ENCODE measurements at places on chromosomes 6 and 20.

DNA sequence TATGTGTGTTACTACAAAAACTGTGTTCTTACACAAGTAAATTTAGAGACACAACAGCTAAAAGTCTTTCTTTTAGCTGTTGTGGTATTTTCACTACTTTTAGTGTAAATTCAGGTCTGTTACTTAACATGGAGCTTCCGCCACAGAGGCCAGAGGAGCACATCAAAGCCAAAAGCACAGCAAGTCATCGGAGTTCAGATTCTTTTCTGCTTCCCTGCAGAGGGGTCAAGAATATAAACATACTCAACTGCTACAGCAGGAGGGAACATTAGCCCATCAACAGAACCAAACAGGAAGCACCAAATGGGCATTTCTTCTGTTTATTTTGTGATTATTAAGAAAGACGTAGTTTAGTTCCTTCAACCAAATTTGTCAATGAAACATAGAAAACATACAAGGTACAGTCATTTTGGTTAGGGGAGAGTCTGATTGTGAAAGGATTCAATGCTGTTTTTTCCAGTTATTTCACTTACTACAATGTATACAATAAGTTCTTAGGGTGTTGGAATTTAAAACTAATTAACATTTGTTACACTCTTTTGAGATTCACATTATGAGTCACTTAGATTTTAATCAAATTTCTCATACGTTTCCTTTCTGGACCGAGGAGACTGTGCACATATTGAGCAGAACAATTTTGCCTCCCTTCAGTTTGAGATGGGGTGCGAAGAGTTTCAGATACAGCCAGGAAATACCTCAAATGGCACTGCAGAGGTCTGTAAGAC, 42.8 kb upstream of the DSE start:
- DNase-seq, result no peak

DNA sequence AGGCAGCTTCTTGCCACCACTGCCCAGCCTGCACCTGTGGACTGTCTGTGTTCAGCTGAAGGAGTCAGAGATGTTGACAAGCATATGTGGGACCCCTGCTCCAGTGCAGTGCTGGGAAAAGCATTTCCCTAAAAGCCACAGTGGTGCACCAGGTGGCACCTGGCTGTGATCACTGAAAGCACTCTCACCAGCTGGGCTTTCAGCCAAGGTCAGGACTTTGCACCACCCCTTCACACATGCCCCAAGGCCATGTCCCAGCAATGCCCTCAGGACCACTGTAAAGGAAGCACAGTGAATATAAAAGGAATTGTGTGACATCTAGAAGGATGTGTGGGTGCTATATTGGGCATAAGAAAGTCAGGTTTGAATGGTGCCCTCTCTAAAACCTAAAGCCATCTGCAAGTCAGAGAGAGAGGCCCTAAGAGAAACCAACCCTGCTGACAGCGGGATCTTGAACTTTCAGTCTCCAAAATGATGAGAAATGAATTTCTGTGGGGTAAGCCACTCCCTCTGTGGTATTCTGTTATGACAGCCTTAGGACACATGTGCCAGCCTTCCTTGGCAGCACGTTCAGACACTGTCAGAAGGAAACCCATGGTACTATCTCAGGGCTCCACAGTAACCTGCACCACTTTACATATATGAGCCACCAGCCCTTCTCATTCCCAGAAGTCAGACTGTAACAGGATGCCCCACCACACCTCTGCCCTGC, 30.7 kb downstream of the CBLN4 start:
- DNase-seq, result no peak

GRCh38 chr6:2529211-2529719, 221.5 kb downstream of the MYLK4 start:
- DNase-seq, result no peak

DNA sequence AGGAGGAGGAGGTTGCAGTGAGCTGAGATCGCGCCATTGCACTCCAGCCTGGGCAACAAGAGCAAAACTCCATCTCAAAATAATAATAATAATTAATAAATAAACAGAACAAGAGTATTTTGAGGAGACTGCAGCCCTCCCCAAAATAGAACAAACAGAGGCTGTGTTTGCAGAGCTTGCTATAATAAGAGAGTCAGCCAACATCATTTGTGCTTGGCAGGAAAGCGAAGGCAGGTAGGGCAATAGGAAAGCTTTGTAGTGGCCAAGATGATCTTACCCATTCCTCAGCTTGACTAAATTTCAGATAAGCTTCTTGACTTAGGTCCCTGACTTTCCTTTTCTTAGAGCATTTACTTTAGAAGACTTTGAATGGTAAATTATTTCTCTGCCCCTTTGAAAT, 6.7 kb downstream of the C6orf141 start:
- no peak for DNase-seq

DNA sequence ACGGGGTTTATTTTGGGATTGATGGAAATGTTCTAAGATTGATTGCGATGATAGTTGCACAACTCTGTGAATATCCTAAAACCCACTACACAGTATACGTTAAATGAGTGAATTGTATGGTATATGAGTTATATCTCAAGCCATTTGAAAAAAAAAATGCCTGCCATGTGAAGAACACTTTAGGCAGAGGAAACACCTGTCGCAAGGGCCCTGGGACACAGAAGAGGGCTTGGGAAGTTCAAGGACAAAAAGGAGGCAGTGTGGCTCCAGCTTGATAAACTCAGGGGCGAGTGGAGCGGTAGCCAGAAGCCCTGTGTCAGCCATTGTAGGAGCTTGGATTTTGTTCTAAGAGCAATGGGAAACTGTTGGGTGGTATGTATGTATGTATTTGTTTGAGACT, 37.0 kb downstream of the CEP250 start:
- DNase-seq, result no peak

- DNase-seq, result no peak
These were observed 99.2 kb downstream of the QKI start for GRCh38 chr6:163513570-163514166.

DNA sequence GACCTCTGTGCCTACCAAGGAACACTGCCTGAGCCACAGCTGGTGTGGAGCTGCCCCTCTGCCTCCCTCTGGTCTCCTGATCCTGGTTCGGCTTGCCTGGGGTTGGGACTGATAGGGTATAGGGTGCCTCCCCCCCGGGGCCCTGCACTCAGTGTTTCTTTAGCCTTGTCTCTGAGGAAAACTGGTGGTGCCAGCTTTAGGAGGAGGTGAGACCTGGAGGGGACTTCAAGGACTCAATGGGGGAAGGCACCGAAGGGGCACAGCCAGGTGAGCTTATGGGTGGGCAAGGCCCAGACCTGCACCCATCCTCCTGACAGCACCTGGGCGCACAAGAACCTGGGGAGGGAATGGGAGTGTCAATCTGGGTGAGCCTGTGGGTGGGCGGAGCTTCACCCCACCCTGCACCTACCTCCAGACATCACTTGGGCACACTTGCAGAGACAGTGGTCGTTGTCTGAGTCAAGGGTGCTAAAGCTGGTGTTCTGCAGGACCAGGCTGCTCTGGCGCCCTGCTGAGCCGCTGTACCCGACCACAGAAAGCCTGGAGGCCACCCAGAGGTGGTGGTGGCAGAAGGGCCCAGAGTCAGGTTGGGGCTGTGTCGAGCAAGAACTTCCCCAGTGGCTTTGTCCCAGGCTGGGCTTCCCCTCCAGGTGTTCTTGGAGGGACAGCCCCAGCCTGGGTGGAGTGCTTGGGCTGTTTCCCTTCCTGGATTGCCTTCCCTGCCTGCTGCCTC, 40.5 kb downstream of the FAM110A start:
- no peak for DNase-seq

GRCh38 chr6:85412911-85413430, 36.9 kb upstream of the NT5E start:
- DNase-seq, result no peak

GRCh38 chr6:28906669-28907068, 17.1 kb downstream of the TRIM27 start:
- no peak for DNase-seq

- no peak for DNase-seq
These were observed 288.9 kb upstream of the IRAK1BP1 start for GRCh38 chr6:78578430-78578829.

Measured in germinal center (tissue), 1 donor.